ENCODE measurements at places on chromosomes 7 and 10.
A peak's percentile ranks its signal among the peaks of the same experiment; 100 is the strongest.

DNA sequence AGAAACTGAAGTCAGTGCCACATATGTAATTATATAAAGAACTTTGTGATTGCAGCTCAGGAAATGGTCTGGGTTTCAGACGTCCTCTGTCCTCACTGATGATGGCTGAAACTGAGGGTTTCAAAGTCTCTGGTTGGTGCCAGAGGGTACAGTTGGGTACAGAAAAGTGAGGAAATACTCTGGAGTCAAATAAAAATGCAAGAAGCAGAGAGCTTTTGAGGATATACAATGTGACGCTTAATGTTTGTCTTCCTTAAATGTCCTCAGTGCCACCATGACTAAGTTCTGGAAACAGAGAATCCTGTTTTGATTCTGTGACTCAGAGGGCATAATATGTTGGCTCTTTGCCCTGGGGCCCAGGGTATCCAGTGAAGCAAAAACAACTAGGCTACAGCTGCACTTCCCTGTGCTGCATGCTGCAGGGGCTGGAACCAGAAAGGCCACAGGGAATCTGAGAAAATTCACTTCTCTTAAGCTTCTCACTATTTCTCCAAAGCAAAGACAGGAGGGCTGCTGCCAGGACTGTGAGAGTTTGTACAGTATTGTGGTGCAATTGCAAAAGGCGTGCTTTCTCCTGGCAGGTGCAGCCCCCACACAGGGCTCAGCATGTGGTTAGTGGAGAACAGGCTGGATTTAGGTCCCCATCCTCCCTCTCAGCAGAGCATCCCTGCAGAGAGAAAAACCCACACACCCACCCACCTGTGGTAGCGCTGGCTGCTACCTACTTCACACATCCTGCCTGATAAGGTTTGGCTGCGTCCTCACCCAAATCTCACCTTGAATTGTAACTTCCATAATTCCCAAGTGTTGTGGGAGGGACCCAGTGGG is 169.5 kb upstream of the SVIL start:
- DNase-seq: no peak

GRCh38 chr7:108012499-108013430 is 9.8 kb upstream of the LAMB1 start:
- DNase-seq: no peak

DNA sequence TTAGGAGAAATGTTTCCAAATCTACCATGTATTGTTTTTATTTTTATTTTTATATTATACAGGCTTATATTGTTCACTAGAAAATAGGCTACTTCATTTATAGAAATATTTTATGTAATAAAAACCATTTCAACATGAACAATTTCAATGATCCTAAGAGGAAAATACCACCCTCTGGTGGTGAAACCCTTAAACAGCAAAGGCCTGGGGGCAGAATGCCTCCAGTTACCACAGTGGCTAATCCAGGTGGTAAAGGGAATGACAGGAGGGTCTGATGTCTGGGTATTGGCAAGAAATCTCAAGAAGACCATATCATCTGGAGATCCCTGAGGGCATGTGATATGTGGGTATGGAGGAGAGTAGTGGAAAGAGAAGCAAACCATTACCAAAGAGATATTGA is 19.3 kb downstream of the MACC1 start:
- DNase-seq: no peak

GRCh38 chr7:30308389-30308788 is 24.0 kb downstream of the ZNRF2 start:
- peak; percentile 13 for DNase-seq

GRCh38 chr7:134126146-134126545 is 994 bp upstream of the LRGUK start:
- DNase-seq: no peak

- DNase-seq: no peak
Measured at GRCh38 chr10:17122726-17123661, 6.6 kb downstream of the CUBN start.

- DNase-seq: no peak
Measured at GRCh38 chr7:157789942-157790341, 453.1 kb downstream of the DNAJB6 start.

DNA sequence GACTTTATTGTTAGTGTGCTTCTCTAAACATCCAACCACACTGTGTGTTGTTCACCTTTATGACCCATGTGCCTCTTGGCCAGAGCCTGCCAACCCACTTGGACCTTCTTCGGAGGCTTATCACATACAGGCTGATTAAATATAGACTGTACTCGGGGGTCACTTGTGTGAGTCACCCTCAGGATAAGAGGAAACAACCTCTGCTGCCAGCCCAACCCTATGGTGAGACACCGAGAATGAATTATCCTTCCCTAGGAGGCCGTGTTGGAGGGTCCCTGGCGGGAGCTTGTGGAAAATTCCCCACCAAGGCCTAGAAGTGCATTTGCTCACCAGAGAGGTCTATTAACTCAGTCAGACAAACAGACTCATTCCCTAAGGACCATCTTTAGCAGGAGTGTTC is 63.0 kb downstream of the FAS start:
- no peak for DNase-seq

DNA sequence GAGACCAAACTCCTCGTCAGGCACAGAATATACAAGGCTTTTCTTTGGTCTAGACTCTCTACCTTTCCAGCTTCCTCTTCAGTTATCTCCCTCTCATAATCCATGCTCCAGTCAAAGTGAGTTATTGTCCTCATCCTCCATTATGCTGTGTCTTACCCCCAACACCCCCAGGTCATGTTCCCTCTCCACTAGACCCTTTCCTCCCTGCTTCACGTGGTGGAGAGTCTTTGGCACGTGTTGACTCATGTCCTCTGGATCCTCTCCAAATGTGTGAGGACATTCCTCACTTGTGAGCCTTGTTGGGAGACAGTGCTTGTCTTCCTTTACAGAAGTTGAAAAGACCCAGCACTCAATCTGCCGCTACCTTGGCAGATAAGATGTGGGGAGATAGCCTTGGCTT is 36.0 kb upstream of the DLD start:
- DNase-seq: no peak

DNA sequence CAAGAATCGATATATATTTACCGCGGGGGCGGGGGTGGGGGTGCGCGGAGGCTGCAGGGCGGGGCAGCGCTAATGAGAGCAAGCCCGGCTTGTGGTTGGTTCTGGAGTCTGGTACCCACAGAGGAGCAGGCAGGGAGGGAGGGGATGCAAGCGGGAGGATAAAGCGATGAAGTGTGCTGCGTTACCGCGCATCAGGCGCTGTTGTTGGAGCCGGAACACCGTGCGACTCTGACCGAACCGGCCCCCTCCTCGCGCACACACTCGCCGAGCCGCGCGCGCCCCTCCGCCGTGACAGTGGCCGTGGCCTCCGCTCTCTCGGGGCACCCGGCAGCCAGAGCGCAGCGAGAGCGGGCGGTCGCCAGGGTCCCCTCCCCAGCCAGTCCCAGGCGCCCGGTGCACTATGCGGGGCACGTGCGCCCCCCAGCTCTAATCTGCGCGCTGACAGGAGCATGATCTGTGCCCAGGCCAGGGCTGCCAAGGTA is at the start of gene HECW1:
Gene HECW1 (plus strand): TSS at position 189 of the 482 bp plus-strand sequence. CDS start 131,259 bp downstream, outside the sequence.
- no peak for DNase-seq

DNA sequence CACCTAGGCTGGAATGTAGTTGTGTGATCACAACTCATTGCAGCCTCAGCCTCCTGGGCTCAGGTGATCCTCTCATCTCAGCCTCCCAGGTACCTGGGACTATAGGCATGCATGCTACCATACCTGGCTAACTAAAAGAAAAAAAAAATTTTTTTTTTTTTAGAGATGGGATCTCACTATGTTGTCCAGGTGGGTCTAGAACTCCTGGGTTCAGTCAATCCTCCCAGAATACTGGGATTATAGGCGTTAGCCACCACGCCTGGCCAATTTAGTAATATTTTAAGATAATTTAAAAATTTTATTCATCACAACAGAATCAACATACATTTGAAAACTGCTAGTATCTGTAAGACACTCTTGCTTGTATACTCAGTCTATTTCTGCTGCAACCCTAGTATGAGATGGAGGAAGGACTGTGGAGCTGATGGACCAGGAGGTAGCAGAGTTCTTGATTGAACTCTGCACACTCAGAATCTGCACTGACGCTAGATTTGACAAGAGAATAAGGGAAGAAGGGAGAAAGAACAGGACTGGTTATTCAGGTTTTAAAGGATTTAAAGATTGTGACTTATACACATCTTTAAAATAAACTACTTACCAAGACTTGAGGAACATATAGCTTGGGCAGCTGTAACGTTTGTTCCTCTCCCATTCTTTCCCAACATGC is 57.6 kb downstream of the VCL start:
- no peak for DNase-seq

- no peak for DNase-seq
Measured at GRCh38 chr7:99822731-99823718, 4.8 kb upstream of the CYP3A43 start.

DNA sequence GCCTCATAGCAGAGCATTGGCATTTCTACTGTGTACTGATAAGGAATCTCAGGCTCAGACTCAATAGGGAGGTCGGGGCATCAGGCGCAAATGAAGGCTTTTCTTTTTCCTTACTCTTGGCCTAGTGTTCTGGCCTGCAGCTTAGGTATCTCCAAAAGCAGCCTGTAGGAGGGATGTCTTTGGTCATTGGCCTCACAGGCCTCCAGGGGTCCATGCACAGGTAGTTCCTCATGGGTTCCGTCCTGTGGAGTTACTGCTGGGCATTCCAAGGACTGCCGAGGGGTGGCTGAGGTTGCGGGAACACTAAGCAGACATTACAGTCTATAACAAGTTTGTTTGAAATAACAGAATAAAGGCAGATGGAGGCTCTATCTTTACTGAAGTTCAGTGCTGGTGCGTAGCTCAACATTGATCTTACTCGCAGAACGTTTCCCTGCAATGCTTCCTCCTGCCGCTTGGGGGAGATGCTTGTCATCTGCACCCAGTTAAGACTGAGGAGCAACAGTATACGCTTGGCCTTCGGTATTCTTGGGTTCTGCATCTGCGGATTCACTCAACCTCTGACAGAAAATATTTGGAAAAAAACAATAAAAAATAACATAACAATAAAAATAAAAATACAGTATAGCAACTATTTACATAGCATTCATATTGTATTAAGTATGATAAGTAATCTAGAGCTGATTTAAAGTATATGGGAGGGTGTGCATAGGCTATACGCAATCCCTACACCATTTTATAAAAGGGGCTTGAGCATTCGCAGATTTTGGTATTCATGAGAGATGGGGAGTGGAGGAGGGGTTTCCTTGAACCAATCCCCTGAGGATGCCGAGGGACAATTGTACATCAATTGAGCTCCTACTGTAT is 58.9 kb downstream of the SH2D4B start:
- DNase-seq: peak; percentile 30

DNA sequence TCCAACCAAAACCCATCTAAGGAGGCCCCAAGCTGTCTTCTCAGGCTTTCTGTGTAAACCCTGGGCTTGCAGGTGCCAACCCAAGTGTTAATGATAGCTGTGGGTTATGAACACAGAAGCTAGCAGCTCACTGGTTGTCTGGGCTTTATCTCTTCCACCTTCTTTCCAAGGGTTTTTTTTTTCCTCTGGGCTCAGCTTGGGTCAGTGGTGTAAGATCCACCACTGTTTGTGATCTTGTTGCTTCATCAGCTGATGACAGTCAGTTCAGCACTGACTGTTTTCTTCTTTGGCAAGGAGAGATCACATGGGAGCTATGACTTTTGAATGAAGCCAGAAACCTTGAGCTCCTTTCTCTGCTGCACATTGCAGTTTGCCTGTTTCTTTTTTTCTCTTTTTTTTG is 4.6 kb downstream of the GTPBP4 start:
- no peak for DNase-seq

DNA sequence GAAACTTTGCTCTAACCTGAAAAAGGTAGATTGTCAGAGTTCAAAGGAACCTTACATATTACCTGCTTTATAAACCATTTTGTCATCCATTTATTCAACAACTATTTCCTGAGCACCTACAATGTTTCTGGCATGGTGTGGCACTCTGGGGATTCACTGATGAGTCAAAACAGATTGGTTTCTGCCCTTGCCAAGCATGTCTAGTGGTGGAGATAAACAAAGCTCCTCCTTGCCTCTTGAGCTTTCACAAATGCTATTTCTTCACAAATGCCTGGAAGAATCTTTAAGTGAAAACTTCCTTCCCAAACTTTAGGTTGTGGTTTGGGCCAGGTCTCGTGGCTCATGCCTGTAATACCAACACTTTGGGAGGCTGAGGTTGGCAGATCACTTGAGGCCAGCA is 85.1 kb upstream of the RELN start:
- DNase-seq: no peak

GRCh38 chr7:87225696-87226095 is 6.2 kb upstream of the TMEM243 start:
- no peak for DNase-seq

GRCh38 chr10:110005719-110006118 is 2.1 kb upstream of the ADD3 start:
- DNase-seq: peak; percentile 43

- no peak for DNase-seq
Measured at GRCh38 chr7:112173568-112173905, 32.7 kb downstream of the DOCK4 start.

DNA sequence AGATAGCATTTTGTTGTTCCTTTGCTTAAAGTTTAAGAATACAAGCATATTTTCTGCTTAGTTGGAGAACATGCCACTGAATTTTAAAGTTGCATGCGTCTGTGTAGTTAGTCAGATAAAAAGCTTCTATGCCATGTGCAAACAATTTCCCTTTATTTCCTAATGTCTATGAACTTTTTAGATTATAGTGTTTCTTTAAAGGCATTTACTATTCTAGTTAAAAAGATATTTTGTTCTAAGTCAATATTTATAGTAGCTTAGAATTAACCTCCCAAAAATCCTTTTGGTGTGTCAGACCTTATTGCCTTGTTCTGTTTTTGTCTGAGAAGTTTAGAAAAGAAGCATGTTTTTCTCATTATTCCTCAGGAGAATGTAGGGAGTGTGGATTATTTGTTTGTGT is 99.0 kb upstream of the GATA3 start:
- no peak for DNase-seq

- DNase-seq: no peak
Measured at GRCh38 chr7:35418716-35419390, 165.0 kb upstream of the TBX20 start.

DNA sequence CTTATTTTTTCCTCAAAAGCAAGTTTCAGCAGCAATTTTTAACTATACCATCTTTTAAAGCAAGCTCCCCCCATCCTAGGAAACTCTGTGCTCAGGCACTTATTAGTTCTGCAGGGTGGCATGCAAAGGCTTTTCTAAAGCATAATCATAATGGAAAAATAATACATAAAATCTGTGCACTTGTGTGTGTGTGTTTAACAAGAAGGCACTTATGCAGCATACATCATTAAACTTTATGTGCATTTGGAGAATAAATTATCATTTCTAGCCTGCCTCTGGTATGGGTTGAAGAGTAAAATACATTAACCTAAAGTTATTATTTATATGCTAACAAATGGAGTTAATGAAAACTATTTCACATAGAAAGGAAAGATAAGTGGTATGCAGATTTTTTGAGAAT is 5.6 kb upstream of the RASSF4 start:
- DNase-seq: no peak

DNA sequence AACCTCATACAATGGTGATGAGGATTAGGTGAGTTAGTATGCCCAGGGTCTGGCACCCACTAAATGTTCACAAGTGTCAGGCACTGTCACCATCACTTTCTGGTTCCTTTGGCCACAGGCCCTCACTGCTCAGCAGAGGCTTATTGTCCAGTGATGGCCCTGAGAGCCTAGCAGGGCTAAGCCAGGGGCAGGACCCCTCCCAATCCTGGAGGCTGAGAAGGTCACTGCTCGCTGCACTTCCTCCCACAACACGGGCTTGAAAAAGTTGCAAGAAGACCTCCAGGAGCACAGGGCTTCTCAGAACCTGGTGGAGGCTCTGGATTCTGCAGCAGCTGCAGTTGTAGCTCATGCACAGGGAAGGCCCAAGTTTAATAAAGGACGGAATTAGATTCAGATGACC is 48.1 kb downstream of the DRGX start:
- DNase-seq: no peak

GRCh38 chr10:30985512-30985911 is 46.2 kb downstream of the ZNF438 start:
- DNase-seq: no peak
